ENCODE measurements at places on chromosomes 3 and 15.

DNA sequence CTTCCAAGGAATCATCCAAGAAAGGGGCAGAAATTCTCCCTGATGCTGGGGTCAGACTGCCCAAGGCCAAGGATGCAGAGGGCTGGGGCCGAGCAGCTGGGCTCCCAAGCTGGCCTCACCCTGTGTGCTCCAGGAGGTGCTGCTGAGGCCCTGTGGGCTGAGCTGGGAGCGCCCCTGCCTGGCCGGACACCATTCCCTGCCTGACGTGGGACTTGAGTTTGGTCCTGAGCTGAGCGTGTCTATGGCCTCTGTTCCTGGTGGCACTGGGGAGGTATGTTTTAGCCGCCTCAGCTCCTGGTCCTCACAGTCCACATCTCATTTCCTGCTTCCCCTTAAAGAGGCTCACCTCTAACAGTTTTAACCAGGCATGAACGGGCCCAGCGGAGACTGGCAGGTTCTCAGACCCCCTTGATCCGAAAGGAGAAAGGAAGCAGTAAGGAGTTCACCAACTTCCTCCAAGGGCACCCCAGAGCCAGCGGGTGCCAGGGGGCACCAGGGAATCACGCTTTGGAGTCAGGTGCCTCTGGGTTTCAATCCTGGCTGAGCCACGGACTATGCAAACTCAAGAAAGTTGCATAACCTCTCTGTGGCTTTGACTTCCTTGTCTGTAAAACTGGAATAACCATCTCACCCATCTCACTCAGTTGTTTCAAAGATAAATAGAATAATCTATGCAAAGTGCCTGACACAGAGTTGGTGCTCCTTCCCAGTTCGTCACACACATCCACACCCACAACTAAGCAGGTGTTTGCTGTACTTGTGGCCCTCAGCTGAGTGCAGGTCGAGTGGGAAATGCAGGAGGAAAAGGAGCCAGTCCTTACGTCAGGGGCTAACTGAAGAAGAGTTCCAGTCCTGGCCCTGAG is 48.6 kb downstream of the SLC12A8 start:
- DNase-seq, result no peak

- DNase-seq, result no peak
Measured at GRCh38 chr3:105473521-105474223, 107.0 kb downstream of the ALCAM start.

- DNase-seq, result no peak
Measured at GRCh38 chr3:173641696-173642095, 244.2 kb downstream of the NLGN1 start.

DNA sequence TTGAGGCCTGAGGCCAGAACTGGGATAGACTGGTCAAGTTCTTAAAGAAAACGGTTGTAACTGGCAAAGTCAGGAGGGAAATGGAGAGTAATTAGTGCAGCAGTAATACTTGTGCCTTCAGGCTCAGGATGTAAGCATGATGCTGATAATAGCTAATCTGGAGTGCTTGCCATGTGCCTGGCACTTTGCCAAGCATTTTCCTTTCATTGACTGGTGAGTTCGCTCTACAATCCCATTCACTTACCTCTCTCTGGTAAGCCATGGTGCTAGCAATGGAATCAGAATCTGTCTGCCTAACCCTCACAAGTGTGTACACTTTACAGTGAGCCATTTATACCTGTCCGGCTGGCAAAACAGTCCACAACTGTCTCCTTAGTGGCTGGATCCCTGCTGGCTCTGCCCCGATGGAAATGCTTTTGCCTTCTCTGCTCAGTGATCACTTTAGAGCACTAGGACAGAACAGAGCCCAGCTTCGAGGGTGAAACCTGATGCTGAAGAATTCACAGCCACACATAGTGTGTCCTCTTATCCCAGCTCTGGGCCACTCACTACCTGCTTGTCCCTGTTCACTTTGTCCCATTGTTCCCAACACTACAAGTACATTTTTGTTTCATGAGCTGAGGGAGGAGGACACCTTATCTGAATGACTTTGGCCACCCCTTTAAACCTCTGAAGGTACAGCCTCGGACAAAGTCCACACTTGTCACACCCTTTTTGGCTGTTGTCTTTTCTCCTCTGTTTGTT is 10.3 kb downstream of the CHP1 start:
- DNase-seq, result no peak

DNA sequence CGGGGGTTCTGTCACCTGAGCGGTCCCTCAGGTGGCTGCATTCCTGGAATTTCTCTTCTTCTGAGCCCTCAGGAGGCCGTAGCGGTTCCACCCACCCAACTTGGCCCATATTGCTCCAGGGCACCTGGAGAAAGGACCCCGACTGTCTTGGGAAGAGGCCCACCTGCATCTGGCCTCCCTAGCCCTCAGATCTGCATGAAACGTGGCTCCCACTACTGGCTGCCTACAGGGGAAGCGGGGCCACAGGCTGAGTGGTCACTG is 9.9 kb upstream of the ANPEP start:
- no peak for DNase-seq
